ENCODE measurements at places on chromosomes 5 and 9.

DNA sequence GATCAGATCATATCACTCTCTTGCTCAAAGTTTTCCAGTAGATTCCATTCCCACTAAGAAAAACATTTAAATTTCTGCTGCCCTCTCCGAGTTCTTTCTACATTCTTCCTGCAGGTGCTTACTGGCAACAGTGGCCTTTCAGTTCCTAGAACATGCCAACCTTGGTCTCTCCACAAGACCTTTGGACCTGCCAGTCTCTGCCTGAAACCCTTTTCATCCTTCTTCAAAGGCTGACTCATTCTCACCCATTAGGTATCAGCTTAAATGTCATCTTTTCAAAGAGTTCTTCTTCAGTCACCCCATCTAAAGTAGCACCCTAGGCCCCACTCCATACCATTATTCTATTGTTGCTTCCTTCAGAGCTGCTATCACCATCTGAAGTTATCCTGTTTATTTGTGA lies 21.8 kb downstream of the PPIC start:
- DNase-seq: no peak

- peak; percentile 15 for DNase-seq
Measured at GRCh38 chr9:79662537-79662956, 90.8 kb downstream of the TLE4 start.

DNA sequence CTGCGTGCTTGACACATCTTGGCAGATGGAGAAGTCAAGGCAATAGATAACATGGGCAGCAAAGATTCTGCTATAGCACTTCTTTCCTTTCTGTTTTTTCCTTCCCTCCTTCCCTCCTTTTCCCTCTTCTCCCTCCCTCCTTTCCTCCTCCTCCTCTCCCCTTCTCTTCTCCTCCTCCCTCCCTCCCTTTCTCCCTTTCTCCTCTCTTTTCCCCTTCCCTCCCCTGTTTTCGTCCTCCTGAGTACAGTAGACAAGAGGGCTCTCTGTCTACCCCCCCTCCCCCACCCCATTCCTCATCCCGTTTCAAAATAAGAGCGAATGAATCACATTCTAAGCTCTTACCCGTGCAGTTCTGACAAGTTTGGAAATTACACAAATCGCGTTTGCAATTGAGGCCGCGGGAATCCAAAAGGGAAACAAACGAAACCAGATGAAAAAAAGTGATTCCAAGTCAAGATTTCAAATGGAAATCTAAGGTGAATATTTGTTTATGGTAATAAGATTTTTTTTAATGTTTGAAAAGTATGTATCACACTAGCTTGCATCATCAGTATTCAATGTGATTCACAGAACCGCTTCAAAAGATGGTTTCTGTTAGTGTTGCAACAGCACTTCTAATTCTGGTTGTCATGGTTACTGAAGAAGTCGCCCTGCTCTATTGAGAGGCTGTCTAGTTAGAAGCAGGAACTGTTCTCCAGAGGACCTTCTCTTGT lies 1.3 kb downstream of the NIM1K start:
- DNase-seq: peak; percentile 69

GRCh38 chr9:91098203-91098850 lies 263.4 kb downstream of the AUH start:
- no peak for DNase-seq

DNA sequence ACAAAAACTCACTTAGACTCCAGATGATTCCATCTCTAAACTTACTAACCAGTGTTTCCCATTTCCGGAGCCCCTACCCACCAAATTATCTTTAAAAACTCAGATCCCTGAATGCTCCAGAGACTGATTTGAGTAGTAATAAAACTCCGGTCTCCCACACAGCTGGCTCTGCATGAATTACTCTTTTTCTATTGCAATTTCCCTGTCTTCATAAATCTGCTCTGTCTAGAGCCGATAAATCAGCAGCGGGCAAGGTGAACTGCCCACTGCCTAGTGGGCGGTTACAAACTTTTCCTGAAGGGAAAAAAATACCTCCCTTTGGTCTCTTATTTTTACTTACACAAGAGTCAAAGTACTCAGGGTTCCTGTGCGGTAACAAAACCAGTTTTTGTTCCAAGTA lies 624.4 kb upstream of the RORB start:
- DNase-seq: no peak

- DNase-seq: peak; percentile 53
Measured at GRCh38 chr9:127813686-127814226, 11.1 kb downstream of the FPGS start.

DNA sequence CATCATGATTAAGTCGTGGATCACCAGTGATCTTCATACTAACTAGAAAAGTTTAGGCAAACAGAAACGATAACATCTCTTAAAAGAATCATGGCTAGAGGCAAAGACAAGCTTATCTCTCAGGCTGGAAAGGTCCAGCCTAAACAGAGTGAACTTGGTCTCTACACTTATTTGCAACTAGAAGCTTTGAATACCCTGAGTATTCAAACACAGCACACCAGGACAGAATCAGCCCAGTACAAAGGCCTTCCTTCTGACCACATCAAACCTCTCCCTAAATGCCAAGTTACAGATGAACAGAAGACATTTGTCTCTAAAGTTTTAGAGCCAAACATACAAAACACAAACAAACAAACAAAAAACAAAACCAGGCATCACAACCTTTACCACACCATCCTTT lies 57.2 kb downstream of the ELAVL2 start:
- DNase-seq: no peak

- DNase-seq: no peak
Measured at GRCh38 chr5:151719228-151720000, 32.7 kb upstream of the SPARC start.

- DNase-seq: no peak
Measured at GRCh38 chr5:145777445-145778063, 57.6 kb downstream of the PRELID2 start.

GRCh38 chr9:17744786-17745185 lies 165.9 kb downstream of the SH3GL2 start:
- no peak for DNase-seq

- peak; percentile 18 for DNase-seq
Measured at GRCh38 chr9:72856972-72857623, 95.8 kb downstream of the ALDH1A1 start.

GRCh38 chr5:37873988-37874387 lies 34.1 kb upstream of the GDNF start:
- DNase-seq: no peak

DNA sequence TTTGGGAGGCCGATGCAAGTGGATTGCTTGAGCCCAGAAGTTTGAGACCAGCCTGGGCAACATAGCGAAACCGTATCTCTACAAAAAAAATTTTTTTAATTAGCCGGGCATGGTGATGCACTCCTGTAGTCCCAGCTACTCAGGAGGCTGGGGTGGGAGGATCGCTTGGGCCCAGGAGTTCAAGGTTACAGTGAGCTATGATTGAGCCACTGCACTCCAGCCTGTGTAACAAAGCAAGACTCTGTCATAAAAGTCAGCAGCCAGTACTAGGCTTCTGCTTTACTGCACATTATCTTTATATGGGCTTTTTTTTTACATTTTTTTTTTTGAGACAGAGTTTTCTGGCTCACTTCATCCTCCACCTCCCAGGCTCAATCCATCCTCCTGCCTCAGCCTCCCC lies 9.4 kb upstream of the HAVCR1 start:
- DNase-seq: no peak

- no peak for DNase-seq
Measured at GRCh38 chr9:27377811-27378456, 81.0 kb upstream of the EQTN start.

GRCh38 chr5:138472353-138472752 lies 7.1 kb downstream of the EGR1 start:
- no peak for DNase-seq

DNA sequence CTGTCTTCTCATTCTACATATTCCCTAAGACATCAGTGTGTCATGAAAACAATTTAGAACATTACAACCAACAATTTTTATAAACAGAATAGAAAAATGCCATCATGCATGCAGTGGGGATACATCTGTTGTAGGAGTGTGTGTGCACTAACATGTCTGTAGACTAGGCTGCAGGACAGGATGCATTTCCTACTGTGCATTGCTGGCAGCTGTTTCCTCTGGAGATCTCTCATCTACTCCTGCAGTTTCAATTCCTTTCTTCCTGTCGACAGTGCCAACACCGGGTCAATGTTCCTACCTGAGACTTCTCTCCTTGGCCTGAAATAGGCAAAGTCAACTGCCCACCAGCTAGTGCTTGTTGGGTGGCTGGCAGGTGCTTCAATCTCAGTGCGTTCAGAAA lies 69.8 kb downstream of the ANKH start:
- no peak for DNase-seq

- no peak for DNase-seq
Measured at GRCh38 chr5:173231381-173231766, 3.6 kb downstream of the NKX2-5 start.

DNA sequence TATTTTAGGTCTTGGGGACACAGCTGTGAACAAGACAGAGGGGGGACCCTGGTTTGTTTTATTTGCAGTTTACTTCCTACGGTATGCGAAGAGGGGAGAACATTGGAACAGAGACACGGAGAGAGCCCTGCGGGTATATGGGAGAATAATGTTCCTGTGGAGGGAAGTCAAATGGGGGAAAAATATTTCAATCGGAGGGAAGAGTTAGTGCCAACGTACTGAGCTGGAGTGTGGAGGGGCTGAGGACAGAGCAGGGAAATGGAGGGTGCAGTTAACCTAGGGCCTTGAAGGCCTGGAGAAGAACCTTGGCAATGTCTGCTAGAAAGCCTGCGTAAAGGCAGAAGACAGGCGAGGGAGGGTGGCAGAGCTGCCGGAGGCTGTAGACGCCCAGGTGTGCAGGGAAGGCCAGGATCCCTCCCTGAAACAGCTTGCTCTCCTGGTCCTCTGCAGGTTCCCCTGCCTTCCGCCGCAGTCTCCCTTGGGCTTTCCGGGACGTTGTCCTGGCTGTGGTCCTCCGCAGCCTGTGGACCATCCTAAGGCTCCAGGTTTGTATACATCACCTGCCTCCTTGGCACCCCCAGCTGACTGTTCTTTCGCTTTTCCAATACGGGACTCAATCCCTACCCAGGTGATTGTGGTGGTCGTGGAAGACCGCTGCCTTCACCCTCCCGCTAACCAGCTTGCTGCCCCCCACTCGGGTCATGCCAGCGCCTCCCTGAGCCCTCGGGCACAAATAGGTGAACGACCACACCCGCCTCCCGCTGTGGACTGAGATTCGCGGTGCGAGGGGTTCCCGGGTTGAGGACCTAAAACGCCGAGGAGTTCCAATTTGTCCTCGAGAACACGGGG lies 1.9 kb upstream of the RACK1 start:
- peak; percentile 33 for DNase-seq

DNA sequence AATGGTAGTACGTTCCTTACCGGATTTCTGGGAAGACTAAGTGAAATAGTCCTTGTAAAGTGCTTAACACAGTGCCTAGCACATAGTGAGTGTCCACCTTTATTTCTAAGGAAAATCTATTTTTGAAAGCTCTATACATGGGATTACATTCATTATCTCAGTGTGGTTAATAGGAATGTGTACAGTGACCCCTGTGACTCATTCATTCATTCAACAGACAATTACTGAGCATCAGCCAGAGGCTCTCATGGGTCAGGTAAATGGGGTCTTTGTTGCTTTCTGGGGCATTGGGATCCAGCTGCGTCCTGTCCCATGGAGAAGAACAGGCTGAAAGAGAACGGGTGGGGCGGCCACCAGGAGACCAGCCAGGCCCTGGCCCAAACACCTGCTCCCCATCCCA lies 226.2 kb upstream of the TBC1D2 start:
- no peak for DNase-seq

GRCh38 chr5:40736103-40736875 lies 19.5 kb downstream of the TTC33 start:
- peak; percentile 32 for DNase-seq

DNA sequence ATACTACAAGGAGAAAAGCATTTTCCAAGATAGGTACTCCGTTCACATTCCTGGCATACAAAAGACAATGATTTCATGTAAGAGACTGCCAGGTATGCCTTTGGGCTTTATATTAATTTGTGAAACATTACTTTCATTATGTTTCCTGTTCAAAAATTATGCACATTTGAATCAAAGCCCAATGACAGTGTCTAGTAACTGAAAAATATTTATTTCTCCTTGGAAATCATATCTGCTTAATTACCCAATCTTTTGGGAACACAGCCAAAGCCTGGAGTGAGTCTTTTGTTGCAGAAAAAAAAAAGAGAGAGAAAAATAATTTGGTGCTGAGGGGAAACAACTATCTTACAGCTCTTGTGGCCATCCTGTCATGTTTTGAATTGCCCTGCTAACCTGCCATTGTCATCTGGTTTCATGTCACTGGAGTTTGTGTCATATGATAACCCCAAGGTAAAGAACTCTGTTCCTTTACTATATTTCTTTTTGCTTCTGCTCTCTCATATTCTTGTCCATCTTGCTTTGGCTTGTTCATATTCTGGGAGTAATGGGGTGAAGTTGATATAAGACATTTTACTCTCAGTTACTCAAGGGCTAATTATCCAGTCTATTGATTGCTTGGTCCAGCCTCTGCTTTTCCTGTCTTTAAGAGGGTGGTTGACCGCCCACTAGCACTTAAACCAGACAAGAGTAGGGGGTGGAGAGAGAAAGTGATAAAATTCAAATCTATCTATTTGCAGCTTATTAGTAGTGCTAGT lies 238.3 kb upstream of the NUDT12 start:
- no peak for DNase-seq

DNA sequence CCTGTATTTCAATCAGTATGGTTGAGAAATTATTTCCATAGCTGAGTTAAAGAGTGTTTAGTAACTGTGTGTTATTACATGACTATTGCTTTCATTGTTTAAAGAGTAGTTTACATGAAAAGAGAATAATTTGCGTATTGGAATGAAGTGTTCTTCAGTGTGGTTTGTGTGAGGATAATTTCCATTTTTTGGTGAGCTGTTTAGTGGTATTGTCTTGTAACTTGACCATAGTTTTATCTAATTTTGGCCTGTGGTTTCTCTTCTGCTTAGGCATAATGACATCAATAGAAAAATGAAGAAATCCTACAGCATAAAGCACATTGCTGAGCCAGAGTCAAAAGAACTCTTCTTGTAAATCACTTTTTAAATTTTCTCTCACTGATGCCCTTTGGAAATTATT lies 151.2 kb downstream of the SNCAIP start:
- no peak for DNase-seq

GRCh38 chr9:129979071-129979745 lies 63.8 kb downstream of the FNBP1 start:
- DNase-seq: no peak

- DNase-seq: no peak
Measured at GRCh38 chr5:110590187-110590586, 136.3 kb downstream of the TMEM232 start.

GRCh38 chr5:85388770-85389169 lies 1004.1 kb upstream of the EDIL3 start:
- no peak for DNase-seq

DNA sequence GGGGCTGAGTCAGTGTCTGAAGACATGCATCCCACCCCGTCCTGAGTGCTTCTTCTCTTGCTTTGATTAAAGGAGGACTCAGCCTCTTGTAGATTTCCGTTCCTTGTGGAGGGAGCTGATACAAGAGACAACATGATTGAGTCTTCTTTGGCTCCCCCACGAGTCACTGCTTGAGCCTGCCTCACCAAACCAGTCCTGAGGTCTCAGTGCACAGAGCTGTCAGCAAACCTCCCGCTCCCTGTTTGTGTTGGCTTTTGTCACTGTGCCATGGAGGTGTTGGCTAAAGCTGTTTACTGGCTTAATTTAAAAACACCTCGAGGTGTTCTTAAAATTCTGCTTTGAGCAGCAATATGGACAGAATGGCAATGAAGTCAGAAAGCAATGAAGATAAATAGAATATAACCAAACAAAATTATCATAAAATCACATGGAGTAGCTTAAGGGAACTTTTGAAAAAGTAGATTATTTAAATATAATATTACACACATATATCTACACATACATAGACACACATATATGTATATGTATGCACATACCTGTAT lies 234.1 kb upstream of the ANKRD55 start:
- no peak for DNase-seq
